ENCODE measurements at places on chromosomes 7 and 10.
A peak's percentile ranks its signal among the peaks of the same experiment; 100 is the strongest.

DNA sequence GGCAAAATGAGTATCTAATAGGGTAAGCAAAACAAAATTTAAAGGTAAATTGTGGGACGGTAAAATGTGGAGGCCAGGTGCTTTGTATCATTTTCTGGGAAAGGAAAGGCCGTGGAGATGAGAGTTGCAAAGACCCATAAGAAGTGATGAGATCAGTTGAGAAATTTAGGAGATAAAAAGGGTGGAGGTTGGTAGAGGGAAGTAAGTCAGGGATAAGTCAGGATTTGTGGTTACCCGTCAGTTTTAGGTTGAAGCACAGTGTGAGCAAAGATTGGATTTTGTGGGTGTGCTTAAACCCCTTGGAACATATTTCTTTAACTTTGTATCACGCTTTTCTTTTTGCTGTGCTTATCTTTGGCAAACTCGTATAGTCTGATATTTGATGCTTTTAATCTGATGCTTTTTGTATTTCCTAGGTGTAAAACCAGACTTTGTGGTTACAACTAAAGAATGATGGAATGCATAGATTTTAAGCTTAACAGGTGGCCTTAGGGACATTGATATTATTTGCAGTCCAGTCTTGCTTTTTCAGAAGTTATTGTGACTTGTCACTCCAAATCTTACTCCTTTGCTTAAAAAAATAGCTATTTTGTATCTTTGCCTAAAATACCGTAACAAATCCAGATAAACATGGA, 1.2 kb downstream of the BTRC start:
- no peak for DNase-seq

DNA sequence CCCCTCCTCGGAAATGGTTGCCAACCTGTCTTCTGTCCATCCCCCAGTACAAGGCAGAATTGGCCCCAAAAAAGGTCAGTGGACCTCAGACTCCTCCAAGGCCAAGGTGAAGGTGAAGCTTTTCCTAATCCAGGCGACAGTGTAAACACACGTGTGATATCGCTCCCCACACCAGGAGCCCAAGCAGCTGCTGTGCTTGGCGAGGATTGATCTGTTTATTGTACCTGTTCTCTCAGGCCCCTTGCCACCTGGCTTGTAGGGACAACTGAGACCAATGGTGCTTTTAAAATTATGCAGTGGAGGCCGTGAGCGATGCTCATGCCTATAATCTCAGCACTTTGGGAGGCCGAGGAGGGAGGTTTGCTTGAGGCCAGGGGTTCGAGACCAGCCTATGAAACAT, 66.1 kb upstream of the GTF2IRD1 start:
- DNase-seq = no peak

DNA sequence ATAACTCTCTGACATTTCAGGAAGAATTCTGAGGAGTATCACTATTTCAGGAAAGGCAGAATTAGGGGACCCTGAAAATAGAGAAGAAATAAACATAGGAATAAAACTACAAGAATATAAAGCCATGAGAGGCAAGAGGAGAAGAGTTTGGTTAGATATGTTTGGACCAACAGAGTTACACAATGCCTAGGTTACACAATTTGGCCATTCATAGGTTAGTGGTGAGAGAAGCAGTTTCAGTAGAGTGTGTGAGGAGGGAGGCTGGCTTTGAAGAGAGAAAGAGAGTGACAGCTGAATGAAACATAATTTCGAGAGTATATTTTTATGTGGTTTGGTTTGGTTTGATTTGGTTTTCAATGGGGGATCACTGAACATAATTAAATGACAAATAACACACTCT, 783.2 kb upstream of the LRRN3 start:
- DNase-seq = no peak

DNA sequence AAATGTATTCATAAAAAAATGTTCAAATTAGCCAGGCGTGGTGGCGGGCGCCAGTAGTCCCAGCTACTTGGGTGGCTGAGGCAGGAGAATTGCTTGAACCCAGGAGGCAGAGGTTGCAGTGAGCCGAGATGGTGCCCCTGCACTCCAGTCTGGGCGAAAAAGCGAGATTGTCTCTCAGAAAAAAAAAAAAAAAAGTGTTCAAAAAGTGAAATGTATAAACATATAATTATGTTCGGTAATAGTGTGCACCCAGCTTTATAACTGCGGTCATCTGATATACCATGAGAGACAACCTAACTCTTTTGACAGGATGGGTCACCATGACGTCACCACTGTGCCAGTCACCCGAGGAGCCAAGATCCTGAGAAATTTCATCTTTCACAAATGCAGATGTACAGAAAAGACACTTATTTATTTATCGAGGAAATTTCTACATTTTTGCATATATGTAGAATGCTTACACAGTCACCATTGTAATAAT, 594 bp upstream of the RP9 start:
- peak; percentile 15 for DNase-seq

DNA sequence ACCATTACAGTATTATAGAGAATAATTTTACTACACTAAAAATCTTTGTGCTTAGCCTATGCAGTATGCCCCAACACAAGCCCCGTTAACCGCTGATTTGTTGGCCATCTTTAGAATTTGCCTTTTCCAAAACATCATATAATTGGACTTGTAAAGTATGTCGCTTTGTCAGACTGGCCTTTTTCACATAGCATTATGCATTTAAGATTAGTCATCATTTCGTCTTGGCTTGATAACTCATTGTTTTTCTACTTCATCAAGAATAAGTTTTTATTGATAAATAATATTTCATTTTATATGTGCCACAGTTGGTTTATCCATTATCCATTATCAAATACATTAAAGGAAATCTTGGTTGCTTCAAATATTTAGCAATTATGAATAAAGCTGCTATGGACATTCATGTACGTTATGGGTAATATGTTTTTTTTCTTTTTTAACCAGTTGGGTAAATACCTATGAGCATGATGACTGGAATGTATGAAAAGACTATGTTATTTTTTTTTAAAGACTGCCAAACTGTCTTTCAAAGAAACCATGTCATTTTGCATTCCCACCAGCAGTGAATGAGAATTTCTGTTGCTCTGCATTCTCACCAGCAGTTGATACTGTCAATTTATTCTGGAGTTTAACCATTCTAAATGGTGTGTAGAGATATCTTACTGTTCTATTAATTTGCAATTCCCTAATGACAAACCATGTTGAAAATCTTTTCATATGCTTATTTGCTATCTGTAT, 273.1 kb upstream of the KCND2 start:
- peak; percentile 18 for DNase-seq

DNA sequence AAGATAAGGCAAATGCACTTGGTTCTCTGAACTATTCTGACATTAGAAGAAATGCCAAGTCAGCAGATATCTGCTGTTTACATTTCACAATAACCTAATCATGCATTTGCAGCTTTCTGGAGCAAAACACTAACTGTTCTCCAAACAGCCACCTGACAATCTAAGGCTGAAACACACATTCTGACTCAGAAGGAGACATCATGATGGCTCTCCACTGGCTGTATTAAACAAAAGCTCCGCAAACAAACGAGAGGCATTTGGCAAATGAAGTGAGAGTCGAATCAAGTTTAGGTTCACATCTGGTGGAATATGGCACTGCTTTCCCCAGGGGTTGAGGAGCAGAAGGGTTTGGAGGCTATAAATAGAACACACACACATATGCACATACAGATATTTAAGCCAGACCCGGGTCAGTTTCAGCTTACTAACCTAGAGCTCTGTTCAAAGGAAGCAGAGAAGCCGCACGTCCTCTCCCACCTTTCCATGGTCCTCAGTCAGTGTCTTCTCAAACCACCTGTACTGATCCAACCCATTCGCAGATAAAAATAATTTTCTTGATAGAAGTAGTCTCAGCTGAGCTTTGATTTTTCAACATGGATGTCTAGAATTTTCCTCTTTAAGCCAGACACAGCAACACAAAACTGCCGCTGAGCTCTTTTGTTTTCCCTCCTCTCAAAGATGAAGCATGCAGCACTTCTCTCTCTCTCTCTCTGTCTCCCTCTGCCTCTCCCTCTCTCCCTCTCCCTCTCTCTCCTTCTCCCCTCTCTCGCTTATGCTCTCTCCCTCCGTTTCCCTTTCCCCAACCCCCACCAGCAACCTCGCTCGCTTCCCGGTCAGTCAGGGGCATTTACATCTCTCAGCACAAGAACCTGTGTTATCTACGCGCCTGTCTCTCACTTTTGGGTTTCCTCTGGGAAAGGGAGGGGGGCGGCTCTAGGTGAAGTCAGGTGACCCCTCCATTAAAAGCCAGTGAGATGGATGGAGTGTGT, 682.8 kb downstream of the MAGI2 start:
- DNase-seq = peak; percentile 10

DNA sequence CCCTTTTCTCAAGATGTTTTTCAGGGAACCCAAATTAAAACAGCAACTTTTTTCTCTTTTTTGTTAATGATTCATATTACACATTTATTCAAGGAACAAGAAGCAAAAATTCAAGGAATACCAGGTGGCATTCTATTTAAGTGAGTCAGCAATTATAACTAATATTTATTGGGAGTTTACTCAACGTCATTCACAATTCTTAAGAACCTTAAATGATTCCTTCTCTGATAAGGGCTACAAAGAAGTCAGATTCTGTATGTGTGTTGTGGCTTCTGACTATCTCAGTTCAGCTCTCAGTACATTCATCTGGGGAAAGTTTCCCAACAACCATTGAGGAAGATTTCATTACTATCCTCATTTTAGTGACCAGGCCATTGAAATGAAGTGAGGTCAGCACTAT, 470.7 kb upstream of the AKR1E2 start:
- no peak for DNase-seq

GRCh38 chr10:67772151-67772550, 65.8 kb downstream of the DNAJC12 start:
- DNase-seq = no peak

DNA sequence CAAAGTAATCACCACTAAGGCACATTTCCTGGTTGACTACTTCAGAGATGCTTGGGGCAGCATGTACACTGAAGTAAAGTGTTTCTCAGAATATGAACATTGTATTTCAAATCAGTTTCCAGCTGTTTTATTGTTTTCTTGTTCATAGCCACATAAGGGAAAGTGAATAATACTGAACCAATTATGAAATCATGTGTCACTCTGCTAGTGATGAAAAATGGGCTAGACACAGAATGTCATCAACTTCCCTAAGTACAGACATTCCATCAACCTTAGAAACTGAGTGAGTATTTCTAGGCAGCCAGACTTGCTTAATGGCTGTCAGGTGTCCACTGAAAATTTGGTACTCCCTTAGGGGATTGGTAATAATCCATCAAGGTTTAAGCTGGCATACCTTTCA, 603.5 kb downstream of the ARL4A start:
- peak; percentile 69 for DNase-seq

- no peak for DNase-seq
These were observed 2.9 kb downstream of the PKD2L1 start for GRCh38 chr10:100327007-100327717.

GRCh38 chr10:112532189-112532588, 85.2 kb downstream of the VTI1A start:
- DNase-seq = no peak

Measured in fibroblast of skin of abdomen (primary cell).